ENCODE measurements at places on chromosomes 11 and 22.

DNA sequence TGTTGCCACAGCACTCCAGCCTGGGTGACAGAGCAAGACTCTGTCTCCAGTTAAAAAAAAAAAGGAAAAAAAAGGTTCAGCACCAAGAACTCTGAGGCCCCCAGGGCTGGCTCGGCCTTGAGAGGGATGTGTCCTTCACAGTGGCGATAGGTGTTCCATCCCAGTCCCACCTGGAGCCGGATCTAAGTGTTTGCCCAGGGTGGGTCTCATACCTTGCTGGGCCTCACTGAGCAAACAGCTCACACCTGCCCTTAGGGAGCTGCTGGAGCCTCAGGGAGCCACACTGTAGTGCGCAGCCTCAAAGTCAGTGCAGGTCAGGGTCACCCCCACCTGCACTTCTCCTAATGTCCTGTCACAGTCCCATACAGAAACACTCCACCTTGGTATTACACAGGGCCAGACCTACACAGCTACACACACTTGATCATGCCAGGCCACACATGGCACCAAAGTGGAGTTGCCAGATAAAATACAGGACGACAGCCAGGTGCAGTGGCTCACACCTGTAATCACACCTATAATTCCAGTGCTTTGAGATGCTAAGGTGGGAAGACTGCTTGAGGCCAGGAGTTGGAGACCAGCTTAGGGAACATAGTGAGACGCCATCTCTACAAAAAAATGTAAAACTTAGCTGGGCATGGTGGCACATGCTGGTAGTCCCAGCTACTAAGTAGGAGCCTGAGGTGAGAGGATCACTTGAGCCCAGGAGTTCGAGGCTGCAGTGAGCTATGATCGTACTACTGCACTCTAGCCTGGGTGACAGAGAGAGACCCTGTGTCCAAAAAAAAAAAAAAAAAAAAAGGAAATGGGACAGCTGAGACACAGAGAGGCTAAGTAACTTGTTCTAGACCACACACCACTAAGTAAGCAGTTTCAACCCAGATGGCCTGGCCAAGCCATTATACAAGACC lies 7.3 kb downstream of the STARD10 start:
- peaks cover 28% of the 10 kb centered on the region for H3K4me1 ChIP-seq
- no peak overlapping the region for H3K27ac ChIP-seq
- no peaks in the 10 kb centered on the region for H3K27me3 ChIP-seq
- no peak overlapping the region for H3K4me3 ChIP-seq
- DNase-seq: no peak
- no peaks in the 10 kb centered on the region for H3K36me3 ChIP-seq

- no peaks in the 10 kb centered on the region for H3K4me1 ChIP-seq
- no peaks in the 10 kb centered on the region for H3K36me3 ChIP-seq
- no peak for DNase-seq
- no peak overlapping the region for H3K4me3 ChIP-seq
- H3K27ac ChIP-seq: no peak overlapping the region
These were observed 140.0 kb downstream of the CACNA1I start for GRCh38 chr22:39710380-39711150.

GRCh38 chr11:26331911-26332571 lies at the start of gene ANO3:
Gene ANO3 (plus strand): TSS chr11:26332130. CDS start chr11:26332276, 146 bp downstream.
- DNase-seq: no peak
- H3K36me3 ChIP-seq: no peaks in the 10 kb centered on the region
- H3K27ac ChIP-seq: no peak within 1 kb of the TSS
- no peaks in the 10 kb centered on the region for H3K4me1 ChIP-seq

DNA sequence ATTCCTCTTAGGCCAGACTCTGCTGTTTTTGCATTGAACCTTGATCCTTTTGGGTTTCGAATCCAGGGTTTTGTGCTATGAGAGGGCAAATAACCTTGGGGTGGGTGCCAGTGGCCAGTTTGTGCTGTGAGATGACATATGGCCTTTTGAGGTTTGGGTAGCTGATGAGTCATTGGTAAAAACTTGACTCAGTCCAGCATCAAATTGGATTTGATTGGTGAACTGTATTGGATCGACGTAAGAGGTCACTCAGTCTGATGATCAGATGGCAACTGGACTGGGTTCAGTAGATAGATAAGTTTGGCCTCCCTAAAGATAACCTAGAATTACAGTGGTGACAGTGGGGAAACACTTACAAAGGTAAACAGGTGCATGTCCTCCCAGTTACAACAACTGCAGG lies 41.0 kb upstream of the XKR3 start:
- H3K27ac ChIP-seq: no peak overlapping the region
- no peaks in the 10 kb centered on the region for H3K36me3 ChIP-seq
- H3K4me3 ChIP-seq: no peak overlapping the region
- no peak for DNase-seq

DNA sequence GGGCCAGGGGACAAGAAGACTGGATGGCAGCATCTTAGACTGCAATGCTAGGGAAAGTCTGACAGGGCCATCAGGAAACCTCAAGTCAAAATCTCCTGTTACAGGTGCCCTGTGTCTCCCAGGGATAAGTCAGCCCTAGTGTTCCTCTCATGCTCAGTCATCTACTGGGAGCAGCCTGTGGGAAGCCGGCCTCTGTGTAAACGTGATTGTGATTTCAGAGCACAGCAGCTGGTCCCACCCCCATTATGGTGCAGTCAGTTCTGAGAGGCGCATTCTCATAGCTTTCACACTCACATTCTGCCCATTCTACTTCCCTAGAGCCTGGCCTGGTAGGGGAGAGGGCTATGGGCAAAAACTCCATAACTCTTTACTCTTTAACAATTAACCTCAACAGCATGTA lies 7.2 kb upstream of the SLN start:
- peaks cover 16% of the 10 kb centered on the region for H3K27me3 ChIP-seq
- no peak overlapping the region for H3K27ac ChIP-seq
- no peak for DNase-seq
- H3K4me3 ChIP-seq: no peak overlapping the region
- no peaks in the 10 kb centered on the region for H3K4me1 ChIP-seq

DNA sequence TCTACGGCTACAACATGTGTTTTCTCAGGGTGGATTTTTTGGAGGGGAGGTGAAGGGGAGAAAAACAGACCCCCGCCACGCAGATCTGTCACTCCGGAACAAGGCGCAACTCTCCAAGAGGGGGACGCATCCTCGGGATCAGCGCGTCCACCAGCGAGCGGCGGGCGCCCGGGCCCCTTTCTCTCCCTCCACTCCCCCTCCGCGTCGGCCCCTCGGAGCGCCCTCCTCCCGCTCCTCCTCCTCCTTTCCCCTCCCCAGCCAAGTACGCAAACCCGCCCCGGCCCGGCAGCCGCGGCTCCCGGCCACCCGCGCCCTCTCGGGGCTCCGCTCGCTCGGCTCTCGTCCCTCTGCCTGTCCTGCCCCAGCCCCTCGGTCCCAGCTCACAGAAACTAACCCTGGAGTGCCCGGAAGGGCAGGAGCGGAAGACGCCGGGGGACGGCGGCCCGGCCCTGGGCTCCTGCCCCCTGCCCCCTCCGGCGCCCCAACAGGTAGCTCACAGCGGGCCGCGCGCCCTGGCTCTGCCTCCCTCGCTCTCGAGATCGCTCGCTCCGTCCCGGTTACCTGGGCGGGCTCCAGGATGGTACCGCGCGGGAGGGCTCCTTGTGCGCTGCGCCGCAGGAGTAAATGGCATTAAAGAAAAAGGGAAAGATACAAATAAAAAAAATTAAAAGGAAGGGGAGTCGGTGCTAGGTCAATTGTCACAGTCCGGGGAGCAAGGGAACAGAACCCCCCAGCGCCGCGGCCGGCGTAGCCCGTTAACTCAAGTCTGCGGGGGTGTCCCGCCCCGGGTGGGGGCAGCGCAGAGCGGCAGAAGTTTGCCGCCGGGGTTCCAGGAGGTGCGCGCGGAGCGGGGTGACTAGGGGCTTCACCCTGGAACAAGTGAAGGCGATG lies 131.4 kb upstream of the C11orf58 start:
- no peak for DNase-seq
- H3K36me3 ChIP-seq: peaks cover 5% of the 10 kb centered on the region
- H3K4me1 ChIP-seq: peaks cover 19% of the 10 kb centered on the region
- H3K27ac ChIP-seq: no peak overlapping the region
- H3K27me3 ChIP-seq: peaks cover 46% of the 10 kb centered on the region

DNA sequence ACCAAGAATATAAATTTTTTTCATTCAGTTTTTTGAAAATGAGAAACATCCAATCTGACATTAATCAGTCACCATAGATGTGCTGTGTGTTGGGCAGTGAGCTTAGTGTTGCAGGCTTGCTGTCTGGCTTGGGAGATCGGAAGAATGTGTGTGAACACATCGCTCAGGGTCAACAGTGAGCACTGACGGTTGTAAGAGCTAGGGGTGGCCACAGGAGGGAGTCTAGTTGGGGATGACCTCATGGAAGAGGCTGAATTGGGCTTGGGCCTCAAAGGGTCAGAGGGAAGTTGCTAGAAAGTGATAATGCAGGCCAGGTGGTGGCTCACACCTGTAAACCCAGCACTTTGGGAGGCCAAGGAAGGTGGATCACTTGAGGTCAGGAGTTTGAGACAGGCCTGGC lies 375.4 kb downstream of the DDX10 start:
- H3K27me3 ChIP-seq: peaks cover 2% of the 10 kb centered on the region
- no peak overlapping the region for H3K27ac ChIP-seq
- no peaks in the 10 kb centered on the region for H3K4me1 ChIP-seq
- H3K36me3 ChIP-seq: no peaks in the 10 kb centered on the region

DNA sequence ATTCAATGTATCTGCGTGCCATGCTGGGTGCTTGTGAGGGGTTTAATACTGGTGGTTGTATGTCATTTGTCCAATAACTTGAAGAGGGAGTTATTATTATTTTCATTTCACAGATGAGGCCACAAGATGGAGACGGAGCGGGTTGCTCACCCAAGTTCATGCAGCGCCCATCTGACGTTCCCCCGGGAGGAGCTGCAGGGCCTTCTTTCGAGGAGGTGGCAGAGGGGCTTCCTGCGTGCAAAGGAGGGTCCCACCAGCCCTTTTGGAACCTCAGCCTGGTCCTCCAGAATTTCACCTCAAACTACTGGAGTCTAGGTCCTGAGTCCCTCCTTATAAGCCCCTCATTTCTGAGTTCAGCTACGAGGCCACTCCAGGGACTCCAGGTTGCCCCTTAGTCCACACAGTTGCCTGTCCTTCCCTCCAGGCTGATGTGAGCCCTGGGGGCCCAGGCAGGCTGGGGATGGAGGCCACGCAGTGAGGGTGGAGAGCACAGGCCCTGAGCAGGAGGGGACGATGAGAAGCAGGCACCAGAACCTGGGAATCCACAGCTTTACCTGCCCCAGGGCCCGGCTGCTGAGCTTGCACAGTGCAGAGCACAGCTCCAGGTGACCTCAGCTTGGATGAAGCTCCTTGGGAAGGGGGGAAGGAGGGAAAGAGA lies 2.9 kb upstream of the VSIG10L2 start:
- H3K4me3 ChIP-seq: no peak overlapping the region
- H3K4me1 ChIP-seq: peaks cover 11% of the 10 kb centered on the region
- H3K27ac ChIP-seq: no peak overlapping the region
- DNase-seq: no peak
- peaks cover 3% of the 10 kb centered on the region for H3K27me3 ChIP-seq

DNA sequence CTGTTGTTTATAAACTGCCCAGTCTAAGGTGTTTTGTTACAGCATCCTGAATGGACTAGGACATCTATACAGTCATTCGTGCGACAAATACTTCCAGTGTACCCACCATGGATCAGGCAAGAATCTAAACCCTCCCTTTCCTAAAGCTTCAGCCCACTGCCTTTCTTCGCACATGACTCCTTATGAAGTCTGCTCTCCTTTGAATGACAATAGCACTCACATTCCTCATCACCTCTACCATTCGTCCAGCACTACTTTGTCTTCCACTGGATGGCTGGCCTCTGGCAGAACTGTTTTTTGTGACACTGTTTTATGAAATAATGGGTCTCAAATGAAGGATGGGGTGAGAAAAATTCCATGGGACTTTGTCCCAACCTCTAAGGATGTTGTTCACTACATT lies 89.8 kb upstream of the LIN7C start:
- no peaks in the 10 kb centered on the region for H3K36me3 ChIP-seq
- H3K27me3 ChIP-seq: no peaks in the 10 kb centered on the region
- no peak overlapping the region for H3K27ac ChIP-seq
- H3K4me3 ChIP-seq: no peak overlapping the region
- DNase-seq: no peak
- no peaks in the 10 kb centered on the region for H3K4me1 ChIP-seq

DNA sequence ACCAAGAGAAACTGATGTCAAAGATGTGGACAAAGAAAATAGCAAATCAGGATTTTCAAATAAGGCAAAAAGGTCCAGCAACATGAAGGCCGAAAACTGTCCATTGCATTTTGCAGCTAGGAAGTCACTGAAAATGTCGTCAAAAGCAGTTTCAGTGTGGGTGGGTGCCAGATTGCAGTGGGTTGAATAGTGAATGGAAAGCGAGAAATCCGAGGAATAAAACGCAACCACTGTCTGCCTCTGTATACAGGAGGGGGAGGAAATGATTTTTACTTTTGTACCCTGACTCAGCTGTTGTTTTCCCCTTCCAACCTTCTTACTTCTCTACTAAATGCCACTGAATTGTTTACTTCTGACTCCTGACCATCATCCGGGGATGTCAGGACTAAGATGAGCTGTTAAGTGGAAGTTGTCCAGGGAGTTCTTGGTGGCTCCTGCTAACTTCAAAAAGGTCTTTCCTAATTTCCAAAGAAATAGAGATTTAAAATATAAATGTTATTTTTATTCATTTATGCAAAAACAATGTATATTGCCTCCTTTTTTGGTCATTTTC lies 64.9 kb upstream of the BIRC3 start:
- DNase-seq: no peak
- H3K27me3 ChIP-seq: no peaks in the 10 kb centered on the region
- H3K4me1 ChIP-seq: no peaks in the 10 kb centered on the region

DNA sequence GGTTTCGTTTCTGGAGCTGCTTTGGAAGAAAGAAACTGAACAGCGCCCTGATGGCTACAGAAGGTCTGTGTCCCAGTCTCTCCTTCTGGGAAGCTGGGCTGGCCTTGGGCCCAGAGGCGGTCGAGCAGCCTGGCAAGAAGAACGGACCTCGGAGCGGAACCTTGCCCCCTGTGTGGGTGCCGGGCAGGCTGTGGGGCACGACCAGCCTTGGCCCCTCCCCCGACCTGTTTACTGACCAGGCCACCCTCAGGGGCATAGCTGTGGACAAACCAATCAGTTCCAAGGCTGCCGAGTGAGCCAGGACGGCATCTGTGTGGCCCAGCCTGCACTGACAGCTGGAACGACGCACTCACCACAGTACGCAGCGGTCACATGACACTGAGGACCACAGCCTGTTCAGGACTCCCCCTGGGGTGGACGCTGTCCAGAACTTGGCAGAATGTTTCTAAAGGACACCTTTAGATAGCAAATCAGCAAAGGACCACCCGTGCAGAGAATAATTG lies 7.2 kb downstream of the PIM3 start:
- no peak overlapping the region for H3K27ac ChIP-seq
- H3K27me3 ChIP-seq: no peaks in the 10 kb centered on the region
- H3K4me3 ChIP-seq: no peak overlapping the region
- DNase-seq: no peak

DNA sequence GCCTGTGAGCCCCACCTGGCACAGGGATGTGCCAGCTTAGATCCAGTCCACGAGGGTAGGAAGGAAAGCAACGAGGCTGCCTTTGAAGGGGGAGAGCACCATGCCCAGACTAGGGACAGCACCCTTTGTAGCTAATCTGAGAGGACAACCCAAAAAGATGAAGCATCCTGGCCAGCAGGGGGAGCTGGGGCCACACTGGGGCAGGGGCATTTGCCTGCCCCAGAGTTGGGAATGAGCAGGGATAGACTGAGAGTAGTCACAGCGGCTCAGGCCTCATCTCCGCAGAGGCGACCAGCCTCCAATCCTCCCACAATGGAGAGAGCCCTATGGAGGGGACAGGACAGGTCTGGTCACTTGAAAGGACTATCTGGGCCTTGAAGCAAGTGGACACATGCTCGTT lies 16.4 kb downstream of the LMO1 start:
- no peak for DNase-seq
- H3K4me1 ChIP-seq: no peaks in the 10 kb centered on the region
- peaks cover 7% of the 10 kb centered on the region for H3K27me3 ChIP-seq

All from activated CD8-positive, alpha-beta memory T cell treated with anti-CD3 and anti-CD28 coated beads, Interleukin-2, amount 10 ng/mL, durations not matched to agents 7 days and 5 days (primary cell).